ENCODE measurements at places on chromosomes 12 and 14.

- no peak for DNase-seq
Measured at GRCh38 chr12:10182354-10183049, 3.7 kb downstream of the TMEM52B start.

- DNase-seq = no peak
Measured at GRCh38 chr14:60867503-60868172, 113.2 kb downstream of the TRMT5 start.

GRCh38 chr14:34824826-34825225 lies 50.3 kb downstream of the BAZ1A start:
- no peak for DNase-seq

- no peak for DNase-seq
Measured at GRCh38 chr12:106873983-106874382, 81.7 kb upstream of the TMEM263 start.

- no peak for DNase-seq
Measured at GRCh38 chr12:108701779-108702441, 29.4 kb downstream of the CORO1C start.

DNA sequence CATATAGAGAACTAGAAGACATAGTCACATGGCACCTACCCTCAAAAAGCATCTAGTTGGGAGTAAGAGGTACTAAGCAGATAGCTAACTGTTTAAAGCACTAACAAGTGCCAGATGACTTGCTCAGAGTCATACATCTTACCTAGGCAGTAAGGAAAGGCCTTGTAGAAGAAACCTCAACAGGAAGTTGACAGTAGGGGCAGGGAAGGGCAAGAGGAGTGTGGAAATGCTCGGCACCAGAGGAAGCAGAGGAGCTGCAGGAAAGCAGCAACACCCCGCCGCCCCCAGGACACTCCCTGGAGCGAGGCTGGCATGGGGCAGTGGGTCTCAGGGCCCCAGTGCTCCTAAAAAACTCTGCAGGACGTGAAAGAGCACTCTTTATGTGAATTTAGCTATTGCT lies 92.9 kb downstream of the PPP2R5C start:
- no peak for DNase-seq

GRCh38 chr14:99947695-99948094 lies 117.5 kb upstream of the EVL start:
- no peak for DNase-seq

GRCh38 chr14:103128631-103129300 lies 5.5 kb downstream of the TNFAIP2 start:
- DNase-seq = no peak

All from thoracic aorta (tissue), 2 donors.